ENCODE measurements at places on chromosomes 16 and 17.
A peak's percentile ranks its signal among the peaks of the same experiment; 100 is the strongest.

DNA sequence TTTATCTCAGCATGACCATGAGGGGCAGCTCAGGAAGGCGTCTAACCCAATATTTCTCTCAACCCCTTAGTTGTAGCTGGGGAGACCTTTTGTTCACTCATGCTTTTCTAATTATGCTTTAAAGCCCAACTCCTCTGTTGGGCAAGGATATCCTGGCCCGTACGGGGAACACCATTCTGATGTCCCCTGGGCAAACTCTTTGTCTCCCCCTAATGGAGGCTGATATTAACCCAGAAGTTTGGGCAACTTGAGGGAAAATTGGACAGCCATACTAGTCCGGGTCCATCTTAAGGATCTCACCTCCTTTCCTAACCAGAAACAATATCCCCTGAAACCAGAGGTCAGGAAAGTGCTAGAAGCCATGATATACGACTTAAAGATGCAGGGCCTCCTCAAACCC is 143.7 kb upstream of the COX10 start:
- H3K27me3 ChIP-seq: no peaks in the 10 kb centered on the region
- no peak overlapping the region for H3K27ac ChIP-seq
- no peak for DNase-seq

DNA sequence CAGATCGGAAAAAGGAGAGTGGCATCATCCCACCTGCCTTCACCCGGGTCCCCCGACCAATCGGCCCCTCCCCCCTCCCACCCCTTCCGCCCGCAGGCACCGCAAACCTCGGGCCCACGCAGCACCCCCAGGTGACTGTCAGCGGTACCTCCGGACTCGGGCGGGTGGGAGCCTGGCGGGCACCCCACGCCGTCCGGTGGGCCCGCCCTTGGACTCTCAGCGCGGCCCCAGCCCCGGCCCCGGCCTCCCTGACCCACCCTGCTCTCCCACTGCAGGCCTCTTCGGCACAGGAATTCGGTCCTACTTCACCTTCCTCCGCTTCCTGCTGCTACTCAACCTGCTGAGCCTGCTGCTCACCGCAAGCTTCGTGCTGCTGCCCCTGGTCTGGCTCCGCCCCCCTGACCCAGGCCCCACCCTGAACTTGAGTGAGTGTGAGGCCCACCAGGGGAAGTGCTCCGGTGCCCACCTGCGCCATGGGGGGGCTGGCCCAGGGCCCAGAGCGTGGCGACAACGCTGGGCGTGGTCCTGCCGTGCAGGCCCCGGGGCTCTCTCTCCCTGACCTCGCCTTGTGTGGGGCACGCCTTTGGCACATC is 1.6 kb downstream of the TMC8 start:
- no peaks in the 10 kb centered on the region for H3K36me3 ChIP-seq
- H3K27me3 ChIP-seq: no peaks in the 10 kb centered on the region
- no peak for DNase-seq
- H3K4me3 ChIP-seq: no peak overlapping the region
- H3K4me1 ChIP-seq: peaks cover 26% of the 10 kb centered on the region

GRCh38 chr16:20826039-20826566 is 19.8 kb downstream of the REXO5 start:
- H3K4me1 ChIP-seq: no peaks in the 10 kb centered on the region
- no peak overlapping the region for H3K27ac ChIP-seq
- no peak overlapping the region for H3K4me3 ChIP-seq
- H3K36me3 ChIP-seq: peaks cover 4% of the 10 kb centered on the region
- no peak for DNase-seq
- H3K27me3 ChIP-seq: no peaks in the 10 kb centered on the region

GRCh38 chr17:50209472-50210239 is 8.2 kb upstream of the COL1A1 start:
- no peaks in the 10 kb centered on the region for H3K36me3 ChIP-seq
- DNase-seq: peak; percentile 98
- peak overlapping the region; percentile 100 for H3K27ac ChIP-seq
- peaks cover 98% of the 10 kb centered on the region for H3K4me1 ChIP-seq
- H3K4me3 ChIP-seq: peak overlapping the region; percentile 66
- no peaks in the 10 kb centered on the region for H3K27me3 ChIP-seq

GRCh38 chr16:71627731-71628181 is 1.8 kb downstream of the MARVELD3 start:
- no peak for DNase-seq
- H3K27ac ChIP-seq: no peak overlapping the region
- H3K4me1 ChIP-seq: peaks cover 15% of the 10 kb centered on the region
- no peak overlapping the region for H3K4me3 ChIP-seq

DNA sequence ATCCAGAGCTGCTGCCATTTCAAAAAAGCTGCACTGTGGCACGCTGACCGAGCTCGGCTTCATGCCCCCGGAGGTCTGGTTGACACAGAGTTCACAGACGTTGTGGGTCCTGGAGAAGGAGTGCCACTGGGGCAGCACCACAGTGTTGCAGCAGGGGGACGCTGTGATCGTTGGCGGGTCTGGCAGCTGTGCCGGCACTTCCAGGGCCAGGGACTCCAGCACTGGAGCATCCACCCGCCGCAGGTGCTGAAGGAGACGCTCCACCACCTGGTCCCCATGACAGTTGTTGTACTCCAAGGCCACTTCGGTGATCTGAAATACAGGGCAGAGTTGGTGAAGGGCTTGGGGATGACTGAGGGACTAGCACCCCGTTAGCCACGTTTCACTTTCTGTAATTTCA is 23.5 kb downstream of the SNN start:
- no peak overlapping the region for H3K4me3 ChIP-seq
- H3K27me3 ChIP-seq: no peaks in the 10 kb centered on the region
- H3K27ac ChIP-seq: no peak overlapping the region
- H3K4me1 ChIP-seq: peaks cover 24% of the 10 kb centered on the region
- H3K36me3 ChIP-seq: peaks cover 37% of the 10 kb centered on the region
- DNase-seq: peak; percentile 77

DNA sequence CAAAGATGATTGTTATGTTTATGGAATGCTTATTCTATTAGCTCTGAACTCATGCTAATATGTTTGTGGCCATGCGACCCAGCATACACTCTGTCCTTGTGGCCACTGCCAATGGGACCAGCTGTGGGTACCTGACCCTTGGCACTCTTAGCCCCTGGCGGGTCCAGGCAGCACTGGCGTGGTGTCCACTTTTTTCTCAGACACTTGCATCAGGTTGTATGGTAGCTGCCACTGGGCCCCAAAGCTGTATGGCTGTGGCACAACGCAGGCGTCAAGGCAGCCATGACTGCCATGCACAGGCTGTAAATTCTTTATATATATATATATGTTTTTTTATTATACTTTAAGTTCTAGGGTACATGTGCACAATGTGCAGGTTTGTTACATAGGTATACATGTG is 12.2 kb upstream of the WNT9B start:
- peaks cover 2% of the 10 kb centered on the region for H3K4me1 ChIP-seq
- H3K4me3 ChIP-seq: no peak overlapping the region
- no peaks in the 10 kb centered on the region for H3K36me3 ChIP-seq
- no peak overlapping the region for H3K27ac ChIP-seq
- no peak for DNase-seq

- no peak for DNase-seq
- no peaks in the 10 kb centered on the region for H3K4me1 ChIP-seq
- H3K27ac ChIP-seq: no peak overlapping the region
Measured at GRCh38 chr17:43771463-43771862, 7.3 kb downstream of the DUSP3 start.

DNA sequence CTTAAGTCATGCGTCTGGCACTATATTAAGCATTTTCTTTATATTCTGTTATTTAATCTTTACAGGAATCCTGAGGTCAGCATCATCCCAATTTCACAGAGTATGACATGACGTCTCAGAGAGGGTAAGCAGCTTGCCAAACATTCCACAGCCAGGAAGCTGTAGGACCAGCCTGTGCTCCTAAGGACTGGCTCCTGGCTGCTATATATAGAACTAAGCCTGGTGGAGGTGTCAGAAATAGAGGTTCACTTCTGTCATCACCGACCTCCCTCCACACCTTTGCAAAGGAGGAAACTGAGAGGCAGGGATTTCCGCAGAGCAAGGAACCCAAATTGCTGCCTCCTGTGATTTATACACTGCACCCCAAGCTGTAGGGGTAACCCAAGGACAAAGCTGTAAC is 37.9 kb upstream of the NDRG4 start:
- no peaks in the 10 kb centered on the region for H3K36me3 ChIP-seq
- peaks cover 60% of the 10 kb centered on the region for H3K27me3 ChIP-seq
- H3K4me3 ChIP-seq: no peak overlapping the region

DNA sequence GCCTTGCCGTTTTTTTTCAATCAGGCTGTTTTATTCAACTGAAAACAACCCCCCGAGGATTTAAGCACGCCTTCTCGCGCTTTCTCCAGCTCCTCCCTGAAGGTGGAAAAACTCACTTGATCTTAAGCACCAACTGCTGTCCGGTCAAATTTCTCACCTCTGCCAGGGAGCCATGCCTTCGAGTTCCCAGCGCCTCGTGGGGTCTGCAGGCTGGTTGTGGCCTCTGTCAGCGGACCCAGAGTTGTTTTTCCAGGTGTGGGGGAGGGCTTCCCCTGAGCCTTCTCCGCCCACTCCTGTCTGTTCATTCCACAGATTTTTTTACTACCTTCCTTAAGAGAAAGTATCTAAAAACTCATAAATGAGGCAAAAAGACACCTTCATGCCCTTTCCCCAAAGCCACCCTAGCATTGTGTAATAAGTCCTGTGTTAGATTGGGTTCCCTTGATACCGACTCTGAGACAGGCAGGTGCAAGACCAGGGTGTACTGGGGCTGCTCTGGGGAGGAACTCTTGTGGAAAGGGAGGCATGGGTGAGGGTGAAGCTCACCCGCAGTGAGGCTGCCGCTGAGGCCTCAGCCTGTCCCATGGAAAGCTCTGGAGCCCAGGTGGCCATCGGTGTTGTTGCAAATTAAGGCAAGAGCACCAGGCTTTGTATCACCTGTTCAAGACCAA is 101.6 kb downstream of the AXIN2 start:
- DNase-seq: no peak
- H3K4me1 ChIP-seq: peaks cover 4% of the 10 kb centered on the region
- H3K4me3 ChIP-seq: no peak overlapping the region
- no peaks in the 10 kb centered on the region for H3K36me3 ChIP-seq
- H3K27me3 ChIP-seq: peaks cover 42% of the 10 kb centered on the region

- no peak for DNase-seq
- no peaks in the 10 kb centered on the region for H3K36me3 ChIP-seq
- H3K27me3 ChIP-seq: no peaks in the 10 kb centered on the region
- no peak overlapping the region for H3K27ac ChIP-seq
Measured at GRCh38 chr16:19236561-19237209, 48.8 kb upstream of the CLEC19A start.

DNA sequence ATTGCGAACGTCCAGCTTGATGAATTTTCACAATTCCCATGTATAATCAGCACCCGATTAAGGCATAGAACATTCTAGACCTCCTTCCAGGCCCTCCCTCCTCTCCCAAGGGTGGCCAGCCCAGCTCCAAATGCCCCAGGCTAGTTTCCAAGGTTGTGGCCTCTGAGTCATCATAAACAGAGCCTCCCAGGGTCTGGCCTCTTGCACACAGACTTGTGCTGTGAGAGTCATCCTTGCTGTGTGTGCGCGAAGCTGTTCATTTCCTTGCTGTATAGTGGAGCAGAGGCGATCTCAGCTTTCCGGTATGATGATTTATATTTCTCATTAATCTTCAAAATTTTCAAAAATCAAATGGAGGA is 20.5 kb upstream of the JPH3 start:
- H3K4me1 ChIP-seq: peaks cover 59% of the 10 kb centered on the region
- peaks cover under 1% of the 10 kb centered on the region for H3K27me3 ChIP-seq
- peak; percentile 93 for DNase-seq
- peak overlapping the region; percentile 59 for H3K4me3 ChIP-seq

DNA sequence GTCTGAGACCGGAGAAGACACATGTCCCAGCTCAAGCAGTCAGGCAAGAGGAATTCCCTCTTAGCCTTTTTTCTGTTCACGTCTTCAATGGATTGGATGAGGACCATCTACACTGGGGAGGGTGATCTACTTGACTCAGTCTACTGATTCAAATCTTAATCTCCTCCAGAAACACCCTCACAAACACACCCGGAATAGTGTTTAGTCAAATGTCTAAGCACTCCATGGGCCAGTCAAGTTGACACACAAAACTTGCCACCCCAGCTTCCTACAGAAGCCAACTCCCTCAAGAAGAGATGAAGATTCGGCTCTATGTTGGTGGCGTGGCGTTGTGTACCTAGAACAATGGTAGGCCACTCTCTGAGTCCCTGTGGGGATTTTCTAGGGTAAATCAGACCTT is 22.5 kb upstream of the NKD1 start:
- no peak for DNase-seq
- no peaks in the 10 kb centered on the region for H3K36me3 ChIP-seq
- no peak overlapping the region for H3K4me3 ChIP-seq
- peaks cover under 1% of the 10 kb centered on the region for H3K27me3 ChIP-seq
- no peaks in the 10 kb centered on the region for H3K4me1 ChIP-seq

DNA sequence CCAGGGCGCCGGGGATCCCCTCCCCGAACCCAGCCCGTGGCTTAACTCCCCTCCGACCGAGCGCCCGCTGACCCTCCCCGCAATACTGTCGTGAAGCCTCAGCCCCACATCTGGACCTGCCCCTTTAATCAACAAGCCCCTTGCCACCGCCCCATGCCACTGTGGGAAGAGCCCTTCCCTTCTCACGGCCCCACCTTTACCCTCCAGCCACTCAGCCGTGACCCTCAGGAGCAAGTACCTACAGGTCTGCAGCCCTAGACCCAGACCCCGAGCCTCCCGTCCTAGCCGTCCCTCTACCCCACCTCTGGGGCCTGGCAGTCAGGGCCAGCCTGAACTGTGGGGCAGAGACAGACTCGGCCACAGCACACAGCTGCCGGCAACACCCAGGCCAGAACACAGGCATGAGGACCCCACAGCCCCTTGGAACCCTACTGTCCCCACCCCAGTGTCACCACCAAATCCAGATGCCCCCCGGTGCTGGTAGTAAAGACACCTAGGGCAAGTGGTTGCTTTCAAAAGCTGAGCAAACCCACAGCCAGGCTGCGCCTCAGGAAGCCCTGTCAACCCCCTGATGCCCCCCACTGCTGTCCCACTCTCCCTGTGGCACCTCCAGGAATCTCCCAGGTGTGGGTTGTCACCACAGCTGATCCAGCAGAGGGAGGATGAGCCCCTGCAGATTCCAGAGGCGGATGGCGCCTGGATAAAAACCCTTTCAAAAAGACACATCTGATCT is 1.4 kb downstream of the NXPH3 start:
- peak overlapping the region; percentile 48 for H3K27ac ChIP-seq
- peak overlapping the region; percentile 82 for H3K4me3 ChIP-seq
- peaks cover 19% of the 10 kb centered on the region for H3K27me3 ChIP-seq
- no peaks in the 10 kb centered on the region for H3K36me3 ChIP-seq
- peaks cover 12% of the 10 kb centered on the region for H3K4me1 ChIP-seq

DNA sequence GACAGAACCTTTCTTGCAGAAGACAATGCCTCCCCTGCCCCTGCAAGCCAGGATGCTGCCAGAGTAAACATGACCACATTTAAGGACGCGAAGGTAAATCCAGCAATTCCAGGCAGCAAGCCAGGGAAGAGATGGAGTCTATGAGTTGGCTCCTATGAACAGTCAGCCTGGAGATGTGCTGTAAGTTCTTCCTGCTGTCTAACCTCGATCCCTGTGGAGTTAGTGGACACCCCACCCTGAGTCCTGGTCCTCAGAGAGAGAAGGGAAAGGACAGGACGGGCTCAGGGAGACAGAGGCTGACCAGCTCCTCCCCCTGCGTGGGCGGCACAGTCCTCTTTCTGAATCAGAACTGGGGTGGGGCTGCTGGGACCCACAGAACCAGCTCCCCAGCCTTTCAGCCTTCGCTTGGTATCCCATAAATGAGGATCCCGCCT is 24.9 kb downstream of the CDC42EP4 start:
- no peak for DNase-seq
- no peak overlapping the region for H3K4me3 ChIP-seq
- H3K36me3 ChIP-seq: peaks cover 8% of the 10 kb centered on the region
- H3K27ac ChIP-seq: no peak overlapping the region
- no peaks in the 10 kb centered on the region for H3K27me3 ChIP-seq
- peaks cover 74% of the 10 kb centered on the region for H3K4me1 ChIP-seq

Measured in osteocyte (in vitro differentiated cells).